Fibroblast of the conjunctiva (primary cell): ENCODE measurements at places on chromosomes 7 and 10.

DNA sequence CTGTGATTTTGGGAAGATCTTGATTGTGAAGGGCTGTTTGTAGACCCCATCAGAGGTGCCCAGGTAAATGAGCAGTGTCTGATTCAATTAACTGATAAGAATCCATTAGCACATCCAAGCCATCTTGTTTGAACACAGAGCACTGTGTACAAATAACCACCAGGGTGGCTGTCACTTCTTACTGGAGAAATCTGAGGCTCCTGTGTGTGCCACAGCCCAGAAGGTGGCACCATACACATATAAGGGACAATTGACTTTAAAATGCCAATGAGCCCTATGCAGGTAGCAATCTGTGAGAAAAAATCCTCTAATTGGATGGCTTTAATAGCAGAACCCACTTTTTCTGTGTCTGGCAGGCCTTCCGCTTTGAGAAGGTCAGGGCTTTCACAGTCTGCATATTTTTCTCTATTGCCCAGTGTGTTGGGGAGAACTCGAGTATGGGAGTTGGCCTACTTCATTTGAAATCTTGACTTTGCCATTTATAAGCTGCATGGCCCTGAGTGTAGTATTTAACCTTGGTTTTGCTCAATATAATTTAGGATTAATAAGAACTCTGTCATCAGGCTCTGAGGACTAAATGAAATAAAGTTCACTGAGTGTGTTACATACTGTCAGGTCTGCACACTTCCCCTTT lies 517.4 kb downstream of the CCSER2 start:
- DNase-seq, result no peak

- DNase-seq, result no peak
Observed at GRCh38 chr7:140657891-140658290, 14.9 kb upstream of the ADCK2 start.

DNA sequence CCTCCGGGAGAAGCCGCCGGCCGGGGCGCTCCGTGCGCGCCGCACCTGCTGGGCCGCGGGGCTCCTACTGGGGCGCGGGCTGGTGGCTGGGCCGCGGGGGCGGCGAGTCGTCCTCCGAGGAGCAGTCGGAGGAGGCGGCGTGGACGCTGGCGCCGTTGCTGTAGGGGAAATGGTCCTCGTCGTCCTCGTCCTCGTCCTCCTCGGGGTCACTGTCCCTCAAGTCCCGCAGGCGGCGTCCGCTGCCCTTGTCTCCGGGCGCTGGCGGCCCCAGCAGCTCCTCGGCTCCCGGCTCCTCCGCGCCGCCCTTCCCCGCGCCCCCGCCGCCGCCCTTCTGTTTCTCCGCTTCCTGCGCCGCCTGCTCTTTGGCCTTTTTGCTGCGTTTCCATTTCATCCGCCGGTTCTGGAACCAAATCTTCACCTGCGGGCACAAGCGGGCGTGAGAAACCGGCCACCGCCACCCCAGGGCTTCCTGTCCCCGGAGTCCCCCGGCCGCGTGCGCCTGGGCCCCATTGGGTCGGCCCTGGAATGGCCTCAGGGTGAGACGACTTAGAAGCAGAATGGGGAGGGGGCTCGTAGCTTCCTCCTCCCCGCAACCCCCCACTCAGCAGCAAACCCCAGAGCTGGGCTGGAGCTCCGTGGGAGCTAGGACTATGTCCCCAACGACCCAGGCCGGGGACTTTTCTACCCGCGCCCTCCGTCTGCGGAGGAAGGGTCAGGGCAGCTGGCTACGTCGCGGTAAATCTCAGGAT lies 4.8 kb downstream of the MNX1 start:
- DNase-seq, result no peak

DNA sequence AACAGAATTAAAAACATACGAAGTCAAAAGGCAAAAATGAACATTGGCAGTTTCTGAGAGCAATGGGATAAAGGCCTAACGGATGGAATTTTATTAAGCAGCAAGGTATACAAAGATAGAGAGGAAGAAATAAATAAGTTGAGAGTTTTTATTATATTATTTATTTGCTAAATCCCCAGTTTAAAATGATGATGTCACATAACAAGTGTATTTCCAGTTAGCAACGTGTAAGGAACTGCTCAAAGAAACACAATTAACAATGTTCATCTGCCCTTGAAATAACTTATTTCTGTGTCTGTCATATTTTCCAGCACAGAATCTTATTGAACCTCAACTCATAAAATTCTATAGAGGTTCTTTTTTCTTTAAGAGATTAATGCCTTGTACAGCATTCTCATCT lies 108.6 kb upstream of the TMEM106B start:
- no peak for DNase-seq

GRCh38 chr10:124236816-124237215 lies 143.4 kb upstream of the CHST15 start:
- DNase-seq, result no peak

GRCh38 chr7:138208142-138208570 lies 131.9 kb downstream of the AKR1D1 start:
- DNase-seq, result no peak

DNA sequence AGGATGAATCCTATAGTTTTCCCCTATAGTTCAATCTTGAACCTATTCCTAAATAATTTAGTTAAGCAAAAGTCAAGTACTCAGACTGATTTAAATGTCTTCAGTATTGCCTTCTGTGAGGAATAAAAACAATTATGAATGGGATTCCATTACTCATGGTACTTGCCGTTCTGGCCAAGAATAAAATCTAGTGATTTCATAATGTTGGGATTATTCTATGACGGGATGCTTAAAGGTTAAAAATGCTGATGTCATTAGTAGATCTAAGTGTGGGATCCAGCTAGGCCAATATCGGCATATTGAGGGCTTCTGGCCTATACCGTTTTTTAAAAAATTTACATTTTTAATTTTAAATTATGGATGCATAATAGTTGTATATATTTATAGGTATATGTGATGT lies 5.3 kb downstream of the BPGM start:
- no peak for DNase-seq
